ENCODE measurements at places on chromosomes 3 and 15.

- DNase-seq, result no peak
Observed at GRCh38 chr3:123678108-123678511, 93.3 kb upstream of the HACD2 start.

- no peak for DNase-seq
Observed at GRCh38 chr3:108085810-108086350, 5.0 kb downstream of the CD47 start.

GRCh38 chr3:168123201-168124176 is 27.8 kb upstream of the GOLIM4 start:
- no peak for DNase-seq

GRCh38 chr3:58157700-58158099 is 53.1 kb downstream of the DNASE1L3 start:
- no peak for DNase-seq

GRCh38 chr3:98807011-98807410 is 43.9 kb downstream of the ST3GAL6 start:
- no peak for DNase-seq

GRCh38 chr3:117217355-117217754 is 507.8 kb downstream of the TUSC7 start:
- DNase-seq, result no peak

GRCh38 chr15:79769069-79769481 is 127.7 kb downstream of the MTHFS start:
- DNase-seq, result no peak

Data from ureter (tissue), 1 donor.